ENCODE measurements at places on chromosomes 16 and 17.

GRCh38 chr16:87757841-87758426 is 7.9 kb downstream of the KLHDC4 start:
- no peak for DNase-seq

DNA sequence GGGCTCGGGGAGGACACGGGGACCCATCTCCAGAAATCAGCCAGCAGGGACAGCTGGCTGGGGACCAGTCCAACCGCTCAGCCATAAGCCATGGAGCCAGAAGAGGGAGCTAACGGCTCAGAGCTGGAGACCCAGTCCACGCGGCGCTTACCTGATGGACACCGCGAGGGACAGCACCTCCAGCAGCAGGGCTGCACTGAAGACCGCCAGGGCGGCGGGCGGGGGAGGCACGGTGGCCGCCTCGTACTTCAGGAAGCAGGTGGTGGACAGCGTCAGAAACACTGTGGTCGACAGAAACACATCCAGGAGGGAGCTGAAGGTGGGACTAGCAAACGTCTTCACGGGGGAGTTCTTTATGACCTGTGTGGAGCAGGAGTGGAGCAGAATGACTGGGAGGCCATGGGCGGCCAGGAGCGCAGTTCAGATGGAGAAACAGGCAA is 102.6 kb upstream of the CREBBP start:
- no peak for DNase-seq

DNA sequence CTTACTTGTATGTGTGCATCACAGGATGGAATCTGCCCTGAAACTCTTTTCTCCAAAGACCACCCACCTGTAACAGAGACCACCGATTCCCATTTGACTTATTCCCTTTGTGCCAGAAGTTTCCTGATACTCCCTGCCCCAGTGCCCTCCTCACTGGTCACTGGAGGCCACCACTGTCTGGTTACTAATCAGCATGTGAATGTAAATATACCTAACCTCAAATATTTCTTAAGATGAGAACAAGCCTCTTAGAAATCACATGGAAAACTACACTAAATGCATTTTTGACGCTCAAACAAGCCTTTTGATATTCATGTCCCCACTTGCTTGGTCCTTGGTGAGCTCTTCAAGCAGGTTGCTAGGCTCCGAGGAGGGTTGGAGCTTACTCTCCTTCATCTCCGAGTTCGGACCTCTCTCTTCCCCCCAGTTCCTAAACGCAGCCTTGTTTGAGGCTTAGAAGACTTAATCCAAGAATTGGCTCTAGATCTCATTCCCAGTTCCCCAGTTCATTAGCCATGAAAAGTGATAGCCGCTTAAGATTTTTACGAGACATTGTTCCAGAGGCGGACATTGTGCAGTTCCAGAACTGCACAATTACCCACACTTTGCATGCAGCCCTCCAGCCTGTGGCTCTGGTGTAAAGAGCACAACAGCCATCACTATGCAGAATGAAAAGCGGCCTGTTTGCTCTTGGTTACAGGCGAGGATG is 579.2 kb upstream of the PSMD7 start:
- no peak for DNase-seq

GRCh38 chr17:82627405-82627804 is 20.8 kb downstream of the WDR45B start:
- DNase-seq: no peak

- peak; percentile 82 for DNase-seq
Observed at GRCh38 chr17:73192894-73193701, at the start of gene COG1. COG1 (plus strand) TSS chr17:73193055; CDS start chr17:73193070, 15 bp downstream.
